NCI-H187 treated with DMSO at 0.1 percent for 48 hours (cell line): ENCODE measurements at places on chromosomes 2 and 18.

GRCh38 chr2:97706112-97706511, 7.3 kb upstream of the ZAP70 start:
- DNase-seq = no peak

DNA sequence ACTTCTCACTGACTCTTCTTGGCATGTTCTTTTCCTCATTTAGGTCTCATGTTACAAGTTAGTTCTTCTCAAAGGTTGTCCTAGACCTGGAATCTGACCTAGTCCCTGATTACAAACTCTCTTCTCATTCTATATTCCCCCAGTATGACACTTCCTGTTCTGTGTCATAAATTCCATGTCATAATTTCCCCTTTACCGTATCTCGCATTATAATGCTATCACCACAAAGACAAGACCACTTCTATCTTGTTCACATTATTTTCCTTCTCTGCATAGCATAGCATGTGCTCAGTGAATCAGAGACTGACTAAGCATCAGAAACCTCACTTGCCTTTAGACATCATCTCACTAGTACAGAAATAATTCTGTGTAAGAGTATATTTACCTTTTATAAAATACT, 63.6 kb upstream of the CAVIN2 start:
- no peak for DNase-seq

GRCh38 chr2:64887565-64887964, 101.6 kb upstream of the SLC1A4 start:
- no peak for DNase-seq

DNA sequence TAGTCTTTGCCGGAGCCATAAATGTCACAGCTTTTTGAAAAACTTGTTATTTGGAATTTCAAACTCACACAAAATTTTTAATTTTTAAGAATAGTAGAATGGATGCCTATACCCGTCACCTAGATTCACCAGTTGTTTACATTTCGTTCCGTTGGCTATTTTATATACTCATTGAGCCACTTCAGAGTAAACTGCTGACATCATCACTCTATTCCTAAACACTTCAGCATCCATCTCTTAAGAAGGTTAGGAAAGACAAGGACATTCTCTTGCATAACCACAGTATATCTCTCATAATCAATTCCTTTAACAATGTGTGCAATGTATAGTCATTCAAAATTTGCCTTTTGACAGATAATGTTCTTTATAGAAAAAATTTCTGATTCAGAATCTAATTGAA, 1065.8 kb downstream of the LRP1B start:
- DNase-seq = no peak

GRCh38 chr2:195570329-195570728, 86.7 kb upstream of the SLC39A10 start:
- no peak for DNase-seq

- no peak for DNase-seq
These were observed 1.8 kb downstream of the ONECUT2 start for GRCh38 chr18:57436965-57437333.

- DNase-seq = no peak
These were observed 74.9 kb upstream of the UBE2E3 start for GRCh38 chr2:180905461-180905860.

DNA sequence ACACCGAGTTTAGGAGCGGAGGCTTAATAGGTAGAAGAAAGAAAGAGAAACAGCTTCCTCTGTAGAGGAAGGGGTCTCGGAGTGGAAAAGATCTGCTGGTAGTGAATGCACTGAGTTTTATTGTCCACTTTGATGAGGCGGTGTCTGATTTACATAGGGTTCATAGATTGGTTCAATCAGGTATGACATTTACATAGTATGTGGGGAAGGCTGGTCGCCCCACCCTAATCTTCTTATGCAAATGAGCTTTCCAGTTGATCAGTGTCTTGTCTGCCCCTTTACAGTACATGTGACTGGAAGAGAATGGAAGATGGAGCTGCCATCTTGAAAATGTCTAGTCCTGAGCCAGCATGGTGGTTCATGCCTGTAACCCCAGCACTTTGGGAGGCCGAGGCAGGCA, 19.9 kb upstream of the CNOT11 start:
- DNase-seq = no peak

DNA sequence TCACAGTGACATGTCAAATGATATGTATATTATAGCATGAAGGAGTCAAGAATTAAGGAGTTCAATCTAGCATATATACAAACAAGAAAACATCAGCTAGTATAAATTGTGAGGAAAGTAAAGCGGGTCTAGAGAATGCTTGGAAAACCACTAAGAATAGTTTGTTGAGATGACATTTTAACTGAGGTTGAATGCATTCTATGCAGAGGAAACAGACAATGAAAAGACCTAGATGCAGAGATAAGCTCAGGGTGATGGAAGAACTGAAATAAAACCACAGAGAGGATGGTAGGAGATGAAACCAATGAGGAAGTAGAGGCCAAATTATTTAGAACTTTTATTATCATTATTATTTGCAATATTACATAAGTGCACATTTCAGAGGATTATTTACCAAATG, 803.6 kb upstream of the FANCL start:
- DNase-seq = no peak

DNA sequence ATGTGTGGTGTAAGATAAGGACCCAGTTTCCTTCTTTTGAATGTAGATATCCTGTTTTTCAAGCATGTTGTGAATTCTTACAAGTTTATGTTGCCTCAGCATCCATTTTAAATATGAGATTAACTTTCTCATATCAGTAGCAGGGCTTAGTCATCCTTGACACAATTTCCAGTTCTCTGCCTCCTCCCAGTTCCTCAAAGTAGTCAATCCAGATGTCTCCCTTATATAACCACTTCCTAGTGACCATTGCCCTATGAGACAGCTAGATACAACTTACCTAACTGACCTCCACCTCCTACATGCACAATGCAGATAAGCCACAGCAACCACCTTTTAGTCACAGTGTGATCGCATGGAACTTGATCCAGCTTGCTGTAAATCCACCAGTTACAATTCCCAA, 269.2 kb upstream of the ZNF521 start:
- no peak for DNase-seq

DNA sequence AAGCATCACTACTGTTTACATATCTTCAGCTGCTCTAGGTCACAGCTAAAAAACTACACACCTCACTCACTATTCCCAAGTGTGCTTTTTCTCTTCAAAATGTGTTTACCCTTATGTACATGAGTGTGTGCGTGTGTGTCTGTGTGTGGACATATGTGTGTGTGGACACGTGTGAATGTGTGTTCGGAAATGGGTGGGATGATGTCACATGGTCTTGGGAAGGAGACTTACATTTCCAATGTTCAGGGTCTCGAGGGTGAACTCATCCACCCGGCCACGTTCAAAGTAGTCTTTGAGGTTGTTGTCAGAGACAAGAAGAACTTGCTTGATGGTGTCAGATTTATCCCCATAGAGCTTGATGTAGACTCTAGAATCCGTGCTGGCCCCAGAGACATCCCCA, 87.8 kb downstream of the LOXHD1 start:
- no peak for DNase-seq

- DNase-seq = no peak
These were observed 98.0 kb downstream of the ANKRD44 start for GRCh38 chr2:197212344-197213262.

GRCh38 chr18:56505971-56506370, 132.4 kb downstream of the TXNL1 start:
- no peak for DNase-seq

- DNase-seq = no peak
These were observed 50.6 kb upstream of the IKZF2 start for GRCh38 chr2:213202011-213202410.

DNA sequence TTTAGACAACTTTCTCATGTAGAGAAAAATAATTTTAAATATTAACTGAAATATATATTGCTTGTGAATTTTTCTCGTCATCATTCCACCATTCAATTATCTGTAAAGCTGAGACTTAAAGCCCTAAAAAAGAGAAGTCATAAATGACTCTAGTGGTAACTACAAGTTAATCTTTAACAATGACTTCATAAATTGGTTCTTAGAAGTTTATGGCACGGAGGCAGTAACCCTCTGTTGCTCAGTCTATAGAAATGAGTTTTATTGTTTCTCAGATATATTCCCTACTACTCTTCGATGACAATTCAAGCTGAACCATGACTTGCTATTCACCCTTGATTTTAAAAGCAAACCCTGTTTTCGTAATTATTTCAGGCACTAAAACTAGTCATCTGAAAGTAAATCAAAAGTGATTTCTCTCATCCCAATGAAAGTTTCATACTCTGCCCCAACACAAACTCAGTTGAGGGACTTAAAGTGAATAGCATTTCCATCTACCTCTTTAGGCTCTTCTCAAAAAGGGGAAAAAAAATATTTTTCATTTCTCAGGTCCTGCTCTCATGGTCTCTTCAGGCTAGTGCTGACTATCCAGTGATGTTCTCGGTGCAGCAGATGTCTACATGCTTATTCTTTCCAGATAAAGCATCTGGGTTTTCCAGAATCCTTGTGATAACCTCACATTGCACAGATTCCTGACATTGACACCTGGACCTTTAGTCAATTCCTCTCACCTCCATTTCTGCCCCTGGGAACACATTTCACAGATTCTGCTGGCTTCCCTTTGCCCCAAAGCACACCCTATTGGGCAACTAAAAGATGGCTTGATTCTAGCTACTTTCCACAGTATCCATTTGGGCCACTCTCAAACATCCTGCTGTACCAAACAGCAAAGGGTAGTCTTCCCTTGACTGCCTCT, 207.8 kb upstream of the LRATD1 start:
- DNase-seq = no peak

DNA sequence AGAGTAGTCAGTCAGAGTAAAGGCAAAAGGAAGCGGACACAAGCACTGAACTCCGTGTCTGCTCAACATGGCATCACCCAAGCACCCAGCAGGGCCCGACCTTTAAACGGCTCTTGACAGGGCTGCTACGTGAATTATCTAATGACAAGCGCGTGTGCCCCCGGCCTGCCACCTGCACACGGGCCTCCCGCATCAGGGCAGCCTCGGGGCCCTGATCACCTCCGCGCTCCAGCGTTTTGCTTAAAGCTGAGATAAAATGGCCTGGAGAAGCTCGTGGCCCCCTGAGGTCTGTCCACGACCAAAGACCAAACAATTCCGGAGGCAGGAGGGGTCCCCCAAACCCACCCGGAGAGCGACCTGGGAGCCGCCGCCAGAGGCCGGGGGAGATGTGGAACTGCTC, 376 bp downstream of the NDUFA10 start:
- DNase-seq = no peak

- DNase-seq = no peak
These were observed 122.4 kb upstream of the LINC00305 start for GRCh38 chr18:64271246-64271645.

DNA sequence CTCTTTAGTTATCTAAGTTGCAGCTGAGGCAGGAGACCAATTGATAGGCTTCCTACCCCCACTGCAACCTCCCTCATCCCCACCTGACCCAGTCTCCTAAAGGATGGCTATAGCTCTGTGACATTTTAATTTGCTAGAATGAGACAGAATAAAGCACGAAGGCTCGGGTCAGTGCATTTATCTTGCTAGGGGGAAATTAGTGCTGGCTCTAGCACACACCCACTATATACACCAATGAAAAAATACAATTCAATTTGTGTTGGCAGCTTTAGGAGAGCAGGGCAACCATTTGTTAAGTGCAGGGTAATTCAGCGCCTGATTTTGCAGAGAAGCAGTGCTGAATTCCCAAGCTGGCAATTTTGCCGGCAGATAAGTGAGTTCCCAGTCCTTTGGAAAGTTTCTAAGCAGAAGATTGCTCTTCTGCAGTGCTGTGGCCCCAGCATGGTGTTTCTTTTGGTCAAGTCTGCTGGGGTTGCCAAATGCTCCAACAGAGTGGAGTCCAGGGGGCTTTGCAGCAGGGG, 346.0 kb downstream of the ALK start:
- no peak for DNase-seq

GRCh38 chr2:128414351-128414750, 95.7 kb upstream of the HS6ST1 start:
- DNase-seq = no peak

DNA sequence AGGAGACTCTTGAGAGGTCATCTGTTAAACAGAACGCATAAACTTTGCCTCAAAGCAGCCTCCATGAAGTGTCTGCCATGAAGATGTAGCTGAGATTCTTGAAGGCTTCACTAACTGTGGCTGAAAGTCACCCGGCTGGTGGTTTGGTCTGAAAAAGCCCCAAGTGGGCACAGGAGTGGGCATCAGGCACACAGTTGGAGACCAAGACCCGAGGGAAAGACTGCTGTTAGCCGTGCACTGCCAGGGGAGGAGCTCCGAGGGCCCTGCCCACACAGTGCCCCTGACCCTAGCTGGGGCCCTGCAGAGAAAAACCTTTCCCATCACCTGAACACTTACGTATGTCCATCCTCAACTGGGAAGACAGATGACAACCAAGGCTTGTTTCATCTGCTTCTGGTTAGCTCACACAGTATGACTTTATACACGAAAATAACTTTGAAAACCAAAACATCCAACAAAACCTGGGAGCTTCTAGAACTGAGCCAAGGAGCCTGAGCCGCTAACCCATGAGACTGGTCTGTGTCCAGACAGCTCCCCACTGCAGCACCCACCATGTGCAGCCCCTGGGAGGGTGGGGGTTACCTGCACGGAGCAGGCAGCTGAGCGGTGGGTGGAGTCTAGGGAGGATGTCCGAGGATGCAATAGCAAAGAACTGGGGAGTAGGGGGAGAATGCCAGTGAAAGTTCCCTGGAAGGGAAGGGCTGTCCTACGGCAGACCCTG, 15.4 kb downstream of the HJURP start:
- no peak for DNase-seq

DNA sequence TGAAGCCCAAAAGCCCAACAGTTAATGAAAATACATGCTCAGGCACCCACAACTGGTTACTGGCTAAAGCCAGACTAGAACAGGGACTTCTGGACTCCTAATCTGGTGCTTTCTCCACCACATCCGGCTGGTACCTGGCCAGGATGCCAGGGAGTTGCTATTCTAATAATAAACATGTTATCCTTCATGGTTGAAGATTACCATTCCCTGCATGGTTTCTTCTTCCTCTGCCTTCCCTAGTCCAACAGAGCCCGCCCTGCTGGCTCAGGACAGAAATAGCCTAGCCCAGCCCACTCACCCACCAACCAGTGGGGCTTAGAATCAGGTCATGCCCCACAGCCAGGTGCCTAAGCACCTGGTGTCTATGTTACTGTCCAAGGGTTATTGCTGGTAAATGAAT, 184.2 kb downstream of the TMEM247 start:
- DNase-seq = no peak

DNA sequence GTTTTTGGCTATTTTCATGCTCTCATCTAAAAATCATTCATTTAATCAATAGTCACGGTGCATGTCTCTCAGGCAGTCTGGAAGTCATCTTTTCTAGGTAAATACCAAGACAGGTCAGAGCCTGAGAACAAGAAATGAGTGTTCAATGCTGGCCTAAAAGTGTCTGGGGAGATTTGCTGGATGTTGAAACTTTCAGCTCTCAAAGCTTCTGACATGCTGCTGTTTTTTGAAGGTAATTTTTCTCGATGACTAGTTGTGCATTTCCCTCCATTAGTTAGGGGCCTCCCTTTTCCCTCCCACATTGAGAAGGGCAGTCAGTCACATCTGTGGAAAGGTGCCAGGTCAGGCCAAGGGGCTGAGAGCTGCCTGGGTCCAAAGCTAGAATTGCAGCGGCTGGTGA, 115.6 kb downstream of the LPIN1 start:
- DNase-seq = no peak

- no peak for DNase-seq
These were observed 314.4 kb upstream of the NT5C1B start for GRCh38 chr2:18903750-18904149.
